ENCODE measurements at places on chromosomes 2 and 18. TPM values are rescaled to one million over a fixed set of nuclear protein-coding genes. Genes with fewer than 3 reads are reported as not detected.
A peak's percentile ranks its signal among the peaks of the same experiment; 100 is the strongest.

DNA sequence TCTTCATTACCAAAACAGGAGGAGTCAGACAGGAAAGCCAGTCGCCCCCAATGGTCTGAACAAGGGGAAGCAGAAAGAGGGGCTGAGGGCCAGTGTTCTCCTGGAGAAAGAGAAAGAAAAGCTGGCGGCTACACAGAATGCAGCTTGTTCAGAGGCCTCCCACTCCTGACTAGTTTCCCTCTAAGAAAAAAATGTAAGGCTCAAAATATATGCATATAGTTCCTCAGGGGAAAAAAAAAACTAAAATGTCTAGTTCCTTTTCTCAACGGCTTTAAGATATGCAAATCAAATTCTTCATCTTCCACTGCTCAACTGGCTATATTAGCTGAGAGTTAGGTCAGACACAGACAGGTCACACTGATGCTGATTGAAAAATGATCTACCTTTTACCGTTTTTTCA, 18.6 kb downstream of the MBOAT2 start:
- DNase-seq: no peak

GRCh38 chr2:135144343-135144742, 92.3 kb downstream of the RAB3GAP1 start:
- DNase-seq: no peak

DNA sequence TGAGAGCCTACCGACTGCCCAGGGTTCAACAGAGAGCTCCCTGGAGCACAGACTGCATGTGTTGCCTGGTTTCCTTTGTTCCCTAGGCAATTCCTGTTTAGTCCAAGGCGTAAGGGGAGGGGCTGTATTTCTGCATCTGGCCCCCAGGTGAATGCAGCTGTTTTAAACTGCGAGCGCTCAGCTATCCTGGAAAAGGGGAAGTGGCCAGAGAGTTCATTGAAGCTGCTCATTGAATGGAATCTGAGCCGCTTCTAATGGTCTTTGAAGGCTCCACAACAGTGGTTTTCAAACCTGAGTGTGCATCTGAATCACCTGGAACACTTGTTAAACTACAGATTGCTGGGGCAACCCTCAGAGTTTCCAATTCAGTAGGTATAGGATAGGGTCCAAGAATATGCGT, 18.1 kb downstream of the MAPK4 start:
- DNase-seq: no peak

GRCh38 chr2:231385429-231385828, 10.1 kb upstream of the B3GNT7 start:
- no peak for DNase-seq

GRCh38 chr2:97706708-97707345, 6.5 kb upstream of the ZAP70 start:
- DNase-seq: no peak

DNA sequence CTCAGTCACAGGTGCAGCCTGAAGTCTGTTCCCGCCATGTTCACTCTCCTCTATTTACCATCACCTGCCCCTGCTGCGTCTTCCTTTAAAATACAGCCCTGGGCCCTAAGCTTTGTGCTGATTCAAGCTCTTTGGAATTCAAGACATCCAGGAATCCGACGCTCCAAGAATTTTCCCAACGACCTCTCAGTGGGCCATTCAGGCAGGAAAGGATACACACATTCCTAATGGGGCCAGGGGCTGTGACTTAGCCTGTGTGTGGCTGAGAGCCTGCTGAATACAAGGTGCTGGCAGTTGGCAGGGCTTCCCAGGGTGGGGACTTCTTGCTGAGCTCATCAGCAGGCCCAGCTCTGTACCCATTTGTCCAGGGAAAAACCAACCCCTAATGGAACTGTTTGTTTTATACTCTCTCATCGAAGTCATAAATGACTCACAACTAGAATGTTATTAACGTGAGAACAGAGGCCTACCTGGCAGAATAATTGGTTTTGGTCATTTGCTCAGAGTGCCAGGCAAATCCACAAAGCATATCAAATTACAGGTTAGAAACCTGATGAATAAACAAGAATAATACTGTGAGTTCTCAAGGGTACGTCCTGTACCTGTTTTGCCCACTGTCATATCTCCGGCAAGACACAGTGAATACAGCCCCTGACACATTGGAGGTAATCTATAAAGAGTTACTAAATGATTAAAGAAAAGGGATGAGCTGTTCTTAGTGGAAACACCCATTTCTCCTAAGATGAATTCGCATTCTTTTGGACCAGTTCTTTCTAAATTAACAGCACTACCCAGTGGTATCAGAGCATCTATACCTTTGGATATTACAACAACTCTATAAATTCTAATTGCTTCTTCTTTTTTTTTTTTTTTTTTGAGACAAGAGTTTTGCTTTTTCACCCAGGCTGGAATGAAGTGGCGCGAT, 12.6 kb upstream of the KCMF1 start:
- peak; percentile 88 for DNase-seq

DNA sequence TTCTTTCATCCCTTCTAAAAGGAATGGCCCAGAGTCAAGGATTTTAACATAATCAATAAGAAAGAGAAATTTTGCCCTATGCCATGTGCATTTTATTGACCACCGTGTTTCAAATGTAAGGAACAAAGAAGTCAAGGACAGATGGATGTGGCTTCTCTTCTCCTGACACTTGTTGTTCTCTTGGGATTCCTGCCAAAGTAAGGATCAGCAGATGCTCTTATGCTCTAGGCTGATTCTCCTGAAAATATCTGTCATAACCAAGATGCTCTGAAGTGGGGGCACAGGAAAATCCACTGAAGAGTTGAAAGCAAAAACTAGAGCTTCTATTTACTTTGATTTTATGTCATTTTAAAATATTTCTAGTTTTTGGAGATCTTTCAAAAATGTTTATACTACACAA, 72.9 kb upstream of the SYT4 start:
- no peak for DNase-seq

DNA sequence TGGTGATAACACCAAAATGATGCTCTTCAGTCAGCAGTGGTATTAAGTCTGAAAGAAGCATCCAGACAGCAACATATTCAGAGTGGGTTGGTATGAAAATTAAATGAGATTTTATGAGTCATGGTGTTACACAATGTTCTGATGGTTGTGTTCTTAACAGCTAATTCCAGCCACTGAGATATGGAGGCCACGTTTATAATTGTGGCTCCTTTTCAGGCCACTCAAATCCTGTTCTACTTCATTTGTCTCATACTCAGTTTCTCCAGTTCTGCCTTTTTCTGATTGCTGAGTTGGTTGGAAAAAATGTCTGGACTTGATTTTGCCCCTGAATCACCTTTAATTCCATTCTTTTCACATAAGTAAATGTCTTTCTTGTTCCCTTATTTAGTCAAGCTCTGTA, 162.7 kb upstream of the COL3A1 start:
- no peak for DNase-seq

- no peak for DNase-seq
These were observed 51.2 kb downstream of the CLASP1 start for GRCh38 chr2:121598087-121598486.

DNA sequence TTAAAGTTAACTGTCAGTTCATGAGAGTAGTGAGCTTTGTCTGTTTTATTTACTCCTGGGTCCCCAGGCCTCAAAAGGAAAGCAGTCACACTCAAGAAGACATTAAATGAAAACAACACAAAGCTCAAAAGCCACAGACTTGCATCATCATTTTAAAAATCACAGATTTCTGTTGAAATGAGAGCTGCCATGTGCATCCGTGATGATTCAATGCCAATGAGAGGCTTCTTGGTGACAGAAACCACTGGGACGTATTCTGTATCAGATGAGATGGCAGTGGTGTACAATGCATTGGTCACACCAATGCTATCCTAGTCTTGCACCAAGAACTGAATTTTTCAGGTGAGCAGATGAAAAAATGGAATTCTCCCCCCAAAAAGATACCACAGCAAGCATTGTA, 204.8 kb downstream of the ANAPC1 start:
- no peak for DNase-seq

DNA sequence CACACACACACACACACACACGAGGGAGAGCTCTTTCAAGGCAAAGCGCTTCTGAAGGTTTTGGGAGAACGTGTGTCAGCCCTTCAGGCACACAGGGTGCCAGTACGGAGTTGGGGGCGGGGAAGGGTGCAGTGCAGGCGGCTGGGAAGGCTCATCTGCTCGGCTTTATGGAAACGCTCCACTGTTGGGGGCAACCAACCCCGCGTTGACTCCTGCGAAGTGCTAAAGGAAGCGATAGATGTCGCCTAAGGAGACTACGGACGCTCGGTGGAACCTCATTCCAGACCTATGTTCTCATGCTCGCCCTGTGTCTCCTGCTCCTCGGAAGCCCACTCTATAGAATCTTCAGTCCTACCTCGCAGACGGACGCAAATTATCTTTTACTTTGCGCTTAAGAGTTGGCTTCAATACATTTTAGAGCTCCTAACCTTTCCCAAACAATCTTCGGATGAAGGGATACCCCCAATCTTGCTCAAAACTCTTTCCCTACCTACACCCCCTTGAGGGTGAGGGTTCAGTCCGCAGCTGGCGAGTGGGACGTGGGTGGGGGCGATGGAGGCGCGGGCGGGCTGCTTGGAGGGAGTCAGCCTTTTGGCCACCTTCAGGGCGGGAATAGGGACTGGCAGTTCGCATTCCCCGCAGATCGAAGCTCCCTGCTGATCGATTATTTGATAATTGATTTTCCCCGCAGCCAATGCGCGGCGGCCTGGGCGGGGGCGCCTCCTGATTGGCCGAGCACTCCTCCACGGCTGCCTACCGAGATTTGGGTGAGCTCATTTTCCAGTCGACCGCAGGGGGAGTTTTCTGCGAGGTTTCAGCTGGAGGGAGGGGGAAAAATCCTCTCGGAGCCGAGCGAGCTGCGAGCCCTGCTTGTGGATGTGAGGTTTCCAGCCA, 1.9 kb upstream of the MEIS1 start:
- peak; percentile 81 for DNase-seq

DNA sequence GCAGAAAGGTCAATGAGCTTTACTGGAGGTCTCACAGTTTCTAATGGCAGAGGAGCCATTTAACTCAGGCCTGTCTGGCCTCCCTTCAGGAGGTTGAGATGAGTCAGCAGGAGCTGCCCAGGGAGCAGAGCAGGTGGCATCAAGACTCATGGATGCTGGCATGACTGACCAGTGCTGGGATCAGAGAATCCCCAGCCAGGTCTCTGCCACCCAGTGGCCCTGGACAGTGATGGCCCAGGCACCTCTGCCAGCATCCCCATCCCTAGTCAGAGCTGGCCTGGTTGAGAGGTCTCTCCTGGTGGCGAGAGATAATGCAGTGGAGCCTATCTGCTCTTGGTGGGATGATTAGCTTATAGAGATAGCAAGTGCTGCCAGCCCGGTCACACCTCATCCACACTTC, 43.1 kb downstream of the GYPC start:
- no peak for DNase-seq

DNA sequence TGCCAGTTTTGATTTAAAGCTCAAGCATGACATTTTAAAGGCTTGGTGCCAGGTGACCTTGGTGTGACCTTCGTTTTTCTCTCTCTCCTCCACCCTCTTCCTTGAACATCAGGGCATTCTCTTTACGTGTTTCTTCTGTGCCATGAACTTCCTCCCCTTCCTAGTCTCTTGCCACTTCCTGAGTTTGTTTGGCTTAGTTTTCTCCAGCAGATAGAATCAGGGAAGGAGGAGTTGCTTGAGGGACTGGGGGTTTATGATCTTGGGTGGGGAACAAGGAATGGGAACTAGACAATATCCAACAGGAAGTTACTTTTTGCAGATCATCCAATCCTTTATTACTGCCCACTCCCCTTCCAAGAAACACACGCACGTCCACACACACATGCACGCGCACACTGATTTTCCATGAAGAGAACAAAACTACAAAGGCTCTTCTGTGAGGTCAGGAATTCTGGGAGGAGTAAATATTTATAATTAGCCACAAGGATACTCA, 210.6 kb upstream of the EPAS1 start:
- DNase-seq: no peak

DNA sequence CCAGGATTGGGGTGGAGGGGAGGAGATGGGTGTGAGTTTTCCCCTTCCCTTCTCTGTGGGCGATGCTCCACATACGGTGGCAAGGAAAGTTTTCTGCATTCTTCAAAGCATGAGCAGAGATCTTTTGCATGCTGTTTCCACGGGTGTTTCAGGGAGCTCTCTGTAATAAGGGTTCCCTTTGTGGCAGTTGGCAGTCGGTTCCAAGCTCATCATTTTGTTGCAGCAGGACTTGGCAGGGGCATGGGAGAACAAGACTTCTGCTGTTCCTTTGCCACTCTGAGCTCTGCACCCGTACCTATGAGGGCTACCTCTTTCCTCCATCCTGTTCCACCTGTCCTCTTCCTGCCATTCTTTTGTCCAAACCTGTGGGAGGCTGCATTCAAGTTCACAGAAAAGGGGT, 71.3 kb upstream of the SPRED2 start:
- no peak for DNase-seq

DNA sequence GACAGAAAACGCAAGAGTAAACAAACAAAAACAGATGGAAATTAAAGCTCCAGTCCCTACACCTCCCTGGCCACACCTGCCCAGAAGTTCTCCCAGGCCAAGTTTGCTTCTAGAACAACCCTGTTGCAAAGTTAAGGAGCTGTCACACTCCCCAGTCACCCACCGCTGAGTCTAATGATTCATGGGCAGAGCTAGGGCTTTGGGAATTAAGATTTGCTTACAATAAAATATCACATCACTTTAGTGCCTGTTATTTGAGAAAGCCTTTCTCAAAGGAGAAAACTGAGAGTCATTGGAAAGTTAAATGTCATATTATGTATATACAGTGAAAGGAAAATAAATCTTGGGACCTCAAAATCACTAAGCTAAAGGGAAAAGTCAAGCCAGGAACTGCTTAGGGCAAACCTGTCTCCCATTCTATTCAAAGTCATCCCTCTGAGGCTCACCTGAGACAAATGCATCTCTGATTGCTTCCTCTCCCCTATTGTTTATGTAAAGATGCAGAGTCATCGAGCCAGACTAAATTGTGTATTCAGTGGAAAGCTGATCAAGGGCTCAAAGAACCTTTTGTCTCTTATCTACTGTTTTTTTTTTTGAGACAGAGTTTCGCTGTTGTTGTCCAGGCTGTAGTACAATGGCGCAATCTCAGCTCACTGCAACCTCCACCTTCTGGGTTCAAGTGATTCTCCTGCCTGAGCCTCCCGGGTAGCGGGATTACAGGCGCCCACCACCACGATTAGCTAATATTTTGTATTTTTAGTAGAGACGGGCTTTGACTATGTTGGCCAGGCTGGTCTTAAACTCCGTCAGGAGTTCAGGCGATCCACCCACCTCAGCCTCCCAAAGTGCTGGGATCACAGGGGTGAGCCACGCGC, 2.8 kb downstream of the CRYGB start:
- no peak for DNase-seq

DNA sequence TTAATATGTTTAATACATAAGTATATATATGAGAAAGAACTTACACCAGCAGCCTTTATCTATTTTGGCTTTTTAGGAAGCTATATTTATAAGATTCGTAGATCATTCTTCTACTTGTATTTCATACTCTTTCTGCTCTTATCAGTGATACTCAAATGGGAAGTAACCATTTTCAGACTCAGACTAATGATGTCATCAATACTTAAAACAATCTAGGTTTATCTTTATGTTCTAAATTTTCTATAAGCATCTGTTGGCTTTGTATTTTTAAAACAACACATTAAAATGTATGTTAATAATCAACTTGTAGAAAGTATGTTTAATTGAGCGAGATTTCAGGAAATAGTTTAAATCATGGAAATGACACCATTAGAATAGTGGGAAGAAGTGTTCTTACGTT, 50.9 kb upstream of the DYSF start:
- no peak for DNase-seq

ATP6V1B1 gene
- total RNA-seq: 13.9 TPM

CCDC74B gene
- total RNA-seq: 1.9 TPM

ADGRF3 gene
- total RNA-seq: 0.48 TPM

RPRM gene
- 2.1 TPM for total RNA-seq

PARD6G gene
- 0.23 TPM for total RNA-seq

LIMS3 gene
- 1.4 TPM for total RNA-seq

MALL gene
- total RNA-seq: 32.4 TPM

AGFG1 gene
- 82.8 TPM for total RNA-seq

VWC2L gene
- total RNA-seq: not detected

VIT gene
- total RNA-seq: not detected

KCNF1 gene
- 1.0 TPM for total RNA-seq

All from PC-9 (cell line).